Ecto neural progenitor cell (in vitro differentiated cells): ENCODE measurements at places on chromosomes 5 and 9.
A peak's percentile ranks its signal among the peaks of the same experiment; 100 is the strongest.

DNA sequence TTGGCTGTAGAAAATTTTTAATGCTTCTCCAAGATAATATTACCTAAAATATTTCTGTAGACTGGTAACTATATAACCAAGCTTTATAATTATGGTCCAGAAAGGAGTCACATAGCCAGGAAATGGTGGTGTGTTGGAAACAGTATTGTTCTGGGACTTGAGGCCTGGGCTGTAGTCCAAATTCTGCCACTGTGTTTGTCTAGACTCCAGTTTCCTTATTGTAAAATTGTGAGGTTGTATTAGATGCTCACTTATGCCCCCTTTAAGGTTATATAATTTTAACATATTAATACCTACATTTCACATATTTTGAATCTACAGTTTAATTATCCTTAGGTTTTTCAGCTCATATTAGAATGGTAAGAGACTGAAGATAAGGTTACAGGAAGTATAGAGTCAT is 42.4 kb downstream of the STX17 start:
- no peak for DNase-seq

DNA sequence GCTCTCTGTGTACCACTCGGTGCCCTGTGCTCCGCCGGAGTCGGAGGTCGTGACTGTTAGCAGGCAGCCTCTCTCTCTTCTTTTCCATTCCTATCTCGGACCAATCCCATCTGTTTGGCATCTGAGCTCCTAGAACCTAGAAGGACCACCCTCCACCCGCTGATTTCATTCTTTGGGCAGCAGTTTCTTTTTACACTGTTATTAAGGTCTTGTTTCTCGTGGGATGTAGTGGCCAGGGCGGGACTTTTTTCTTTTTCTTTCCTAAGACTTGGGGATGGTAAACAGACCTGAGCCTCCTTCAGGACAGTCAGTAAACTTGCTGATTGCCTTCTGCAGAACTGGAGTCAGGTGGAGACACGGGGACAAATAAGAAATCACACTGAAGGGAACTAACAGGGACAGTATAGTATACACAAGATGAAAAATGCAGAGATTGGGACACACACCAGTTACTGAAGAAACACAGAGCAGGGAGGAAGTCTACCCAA is 500 bp downstream of the URM1 start:
- DNase-seq: no peak

GRCh38 chr5:18900644-18901043 is 1087.4 kb downstream of the CDH18 start:
- DNase-seq: no peak

- DNase-seq: peak; percentile 65
These were observed 15.8 kb downstream of the F2RL2 start for GRCh38 chr5:76607353-76607871.

DNA sequence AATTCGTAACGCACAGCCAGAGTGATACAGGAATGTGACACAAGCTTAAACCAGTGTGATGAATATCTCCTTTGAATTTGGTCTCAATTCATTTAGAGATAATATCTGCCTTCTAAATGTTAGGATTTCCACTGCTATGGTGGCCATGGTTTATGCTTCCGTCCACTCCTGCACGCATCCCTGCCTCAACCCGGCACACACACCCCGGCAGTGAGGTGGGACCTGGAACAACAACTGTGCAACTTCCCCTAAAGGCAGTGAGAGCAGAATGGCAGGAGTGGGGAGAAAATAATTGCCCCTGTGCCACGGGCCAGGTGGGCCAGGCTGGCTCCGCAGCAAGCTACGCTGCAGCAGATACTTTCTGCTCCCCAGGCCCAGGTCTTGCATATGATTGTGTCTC is 72.6 kb upstream of the CPEB4 start:
- no peak for DNase-seq

GRCh38 chr5:142826093-142826492 is 55.9 kb downstream of the ARHGAP26 start:
- DNase-seq: no peak

DNA sequence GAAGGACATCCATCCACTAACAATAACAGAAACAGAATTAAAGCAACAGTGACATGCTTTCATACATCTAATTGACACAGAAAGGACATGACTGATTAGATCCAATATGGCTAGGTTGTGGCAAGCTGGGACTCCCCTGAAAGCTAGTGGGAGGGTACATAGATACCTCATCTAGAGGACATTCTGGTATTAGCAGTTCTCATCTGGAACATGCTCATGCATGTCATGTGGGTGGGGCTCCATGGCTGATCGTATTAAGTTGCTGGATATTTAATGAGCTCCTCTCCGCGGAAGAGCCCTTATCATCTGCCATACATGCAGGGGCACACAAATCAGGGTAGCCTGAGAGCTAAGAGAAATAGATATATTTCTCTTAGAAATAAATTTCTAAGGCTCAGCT is 358.9 kb downstream of the ICE1 start:
- DNase-seq: no peak

DNA sequence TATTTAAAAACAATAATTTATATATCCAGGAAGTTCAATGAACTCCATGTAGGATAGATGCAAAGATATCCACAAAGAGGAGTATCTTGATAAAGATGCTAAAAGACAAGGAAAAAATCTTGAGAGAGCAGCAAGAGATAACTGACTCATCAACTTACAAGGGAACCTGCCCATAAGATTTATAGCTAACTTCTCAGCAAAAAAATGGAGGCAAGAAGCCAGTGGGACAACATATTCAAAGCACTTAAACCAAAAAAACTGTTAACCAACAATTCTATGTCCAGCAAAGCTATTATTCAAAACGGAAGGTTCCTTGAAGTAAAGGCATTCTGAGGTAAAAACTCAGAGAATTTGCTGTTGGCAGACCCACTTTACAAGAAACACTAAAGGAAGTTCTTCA is 20.3 kb downstream of the RABGAP1 start:
- DNase-seq: no peak

DNA sequence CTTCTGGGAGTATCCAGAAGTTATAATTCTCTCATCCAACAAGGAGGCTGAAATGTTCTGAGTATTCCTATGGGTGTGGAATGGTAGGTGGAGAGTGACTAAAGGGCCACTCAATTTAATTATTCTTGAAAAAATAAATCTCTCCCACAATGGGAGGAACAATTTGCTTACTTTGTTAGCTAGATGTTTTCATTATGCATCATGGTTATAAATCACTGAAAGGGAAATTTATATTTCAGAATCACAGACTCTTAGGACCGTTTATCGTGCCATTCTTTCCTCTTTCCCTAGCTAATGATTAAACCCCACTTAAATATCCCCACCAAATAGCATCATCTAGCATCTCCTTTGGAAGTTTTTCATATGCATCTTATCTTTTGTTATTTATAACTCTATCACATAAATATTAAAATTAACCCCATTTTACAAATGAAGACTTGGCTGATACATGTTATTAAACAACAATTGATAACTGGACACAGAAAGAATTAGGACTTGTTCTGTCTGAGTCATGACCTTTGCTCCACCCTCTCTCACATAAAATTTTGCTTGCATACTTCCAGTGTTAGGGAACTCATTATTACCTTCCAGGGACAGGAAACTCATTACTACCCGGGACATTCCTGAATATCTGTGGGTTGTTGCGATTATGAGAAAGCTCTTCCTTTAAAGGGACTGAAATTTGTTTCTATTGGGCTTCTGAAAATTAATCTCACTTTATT is 94.9 kb upstream of the NMUR2 start:
- no peak for DNase-seq
